ENCODE measurements at places on chromosomes 7 and 10.

- no peak for DNase-seq
Observed at GRCh38 chr7:127393368-127394058, 1.0 kb upstream of the ZNF800 start.

GRCh38 chr10:97939446-97939990, 89.9 kb downstream of the GOLGA7B start:
- no peak for DNase-seq

DNA sequence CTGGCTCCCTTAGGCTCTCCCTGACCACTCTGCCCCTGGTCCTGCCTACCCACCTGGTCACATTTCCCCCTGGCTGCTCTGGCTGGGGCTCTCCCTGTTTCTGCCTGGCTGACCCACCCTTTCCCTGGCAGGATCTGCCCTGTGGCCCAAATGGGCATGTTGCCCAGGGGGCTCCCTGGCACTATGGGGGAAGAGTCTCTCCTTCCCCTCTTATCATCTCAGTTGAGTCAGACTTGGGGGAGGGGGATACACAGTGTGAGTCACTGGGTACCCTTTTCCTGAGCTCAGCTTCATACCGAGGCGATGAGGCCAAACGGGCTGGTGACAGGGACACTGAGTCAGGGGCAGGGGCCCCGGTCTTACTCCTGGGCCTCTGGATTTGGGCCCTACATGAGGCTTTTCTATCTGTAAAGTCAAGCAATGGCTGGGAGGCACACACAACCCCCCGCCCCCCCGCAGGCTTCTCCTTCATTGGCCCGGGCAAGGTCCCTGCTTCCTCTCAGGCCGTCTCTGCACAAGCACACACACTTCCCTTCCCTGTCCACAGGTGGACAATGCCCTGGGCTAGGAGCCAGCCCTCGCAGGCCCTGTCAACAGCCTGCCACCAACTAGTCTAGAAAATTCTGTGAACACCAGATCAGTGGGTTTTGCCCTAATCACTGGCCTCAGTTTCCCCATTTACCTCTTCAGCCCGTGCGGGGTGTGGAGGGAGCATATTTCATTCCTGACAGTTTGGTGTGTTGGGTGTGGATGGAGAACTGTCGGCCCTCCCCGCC, 627 bp upstream of the FLNC start:
- no peak for DNase-seq

- no peak for DNase-seq
Observed at GRCh38 chr10:70374775-70375614, 7.4 kb downstream of the LRRC20 start.

GRCh38 chr7:75772081-75773077, at the start of gene CCL26:
Gene CCL26, minus strand, starts transcription at chr7:75772211. Its CDS starts 35 bp downstream, at chr7:75772176.
- DNase-seq = no peak

DNA sequence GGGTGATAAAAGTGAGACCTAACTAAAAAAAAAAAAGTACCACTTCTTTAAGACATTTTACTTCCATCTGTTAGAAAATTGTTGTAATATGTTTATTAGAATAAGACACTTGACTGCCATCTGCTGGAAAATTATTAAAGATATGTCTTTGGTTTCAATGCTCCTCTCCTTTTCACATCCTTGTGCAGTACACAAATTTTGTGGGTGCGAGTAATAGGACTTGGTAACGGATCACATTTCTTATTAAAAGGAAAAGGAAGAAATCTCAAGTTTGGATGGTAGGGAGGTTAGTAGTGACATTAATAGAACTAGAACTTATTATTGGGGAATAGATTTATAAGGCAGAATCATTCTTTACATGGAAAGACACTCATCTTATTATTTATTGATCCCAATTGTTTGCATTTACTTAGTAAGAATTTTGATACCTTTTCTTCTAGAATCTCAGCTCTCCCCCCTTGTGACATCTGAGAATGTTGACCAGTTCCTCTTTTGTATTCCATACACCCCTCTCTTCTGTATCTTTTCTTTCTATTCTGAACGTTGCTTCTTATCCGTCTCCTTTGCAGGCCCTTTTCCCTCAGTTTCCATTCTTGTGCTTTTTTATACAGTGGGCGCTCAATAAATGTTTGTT, 43.0 kb upstream of the RPA3 start:
- DNase-seq = no peak

DNA sequence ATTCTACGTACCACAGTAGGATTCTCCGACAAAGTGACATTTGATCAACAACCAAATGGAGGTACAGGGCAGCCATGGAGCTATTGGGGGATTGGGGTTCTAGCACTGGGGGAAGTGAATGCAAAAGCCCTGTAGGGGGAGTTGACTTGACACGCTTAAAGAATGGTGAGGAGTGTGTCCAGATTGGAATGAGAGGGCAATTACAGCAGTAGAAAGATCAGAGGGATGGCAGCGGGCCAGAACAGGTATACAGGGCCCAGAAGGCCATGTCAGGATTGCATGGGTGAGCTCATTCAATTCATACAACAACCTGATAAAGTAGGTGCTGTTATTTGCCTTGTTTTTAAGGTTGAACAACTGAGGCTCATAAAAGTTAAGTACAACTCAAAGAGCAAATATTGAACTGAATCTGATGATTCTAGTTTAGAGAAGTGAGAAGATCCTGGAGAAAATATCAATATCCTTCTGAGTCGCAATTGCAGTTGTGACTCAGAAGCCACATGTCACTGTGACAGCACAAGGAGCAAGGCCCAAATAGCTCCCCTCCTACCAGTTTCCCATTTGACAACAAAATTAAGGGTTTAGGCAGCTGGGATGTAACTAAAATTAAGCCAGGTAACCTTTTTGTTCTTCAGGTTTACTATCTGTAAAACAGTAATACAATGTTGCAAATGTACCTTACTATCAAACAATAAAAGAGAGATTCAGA, 28.0 kb upstream of the CTTNBP2 start:
- DNase-seq = no peak

- DNase-seq = no peak
Observed at GRCh38 chr7:7789551-7789988, 71.2 kb upstream of the RPA3 start.

- no peak for DNase-seq
Observed at GRCh38 chr10:66151346-66151745, 774.5 kb upstream of the LRRTM3 start.

DNA sequence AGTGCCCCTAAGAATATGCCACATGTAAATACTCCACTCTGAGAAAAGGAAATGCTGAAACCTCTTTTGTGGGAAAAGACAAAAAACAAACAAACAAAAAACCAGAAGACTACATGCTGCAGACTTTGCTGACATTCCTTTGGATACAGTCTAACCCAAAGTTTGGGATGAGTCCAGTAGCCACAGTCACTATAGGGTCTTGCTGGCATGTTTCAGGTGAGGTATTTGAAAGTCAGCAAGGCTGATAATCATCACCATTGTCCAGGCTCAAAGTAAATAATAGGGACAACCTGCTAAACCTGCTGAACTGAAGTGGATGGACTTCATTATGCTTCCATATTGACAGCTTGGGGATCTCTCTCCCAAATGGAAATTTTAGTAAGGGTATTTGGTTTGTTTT, 1087.0 kb upstream of the LRRTM3 start:
- DNase-seq = no peak

GRCh38 chr7:140738280-140738679, 41.8 kb downstream of the NDUFB2 start:
- DNase-seq = no peak

DNA sequence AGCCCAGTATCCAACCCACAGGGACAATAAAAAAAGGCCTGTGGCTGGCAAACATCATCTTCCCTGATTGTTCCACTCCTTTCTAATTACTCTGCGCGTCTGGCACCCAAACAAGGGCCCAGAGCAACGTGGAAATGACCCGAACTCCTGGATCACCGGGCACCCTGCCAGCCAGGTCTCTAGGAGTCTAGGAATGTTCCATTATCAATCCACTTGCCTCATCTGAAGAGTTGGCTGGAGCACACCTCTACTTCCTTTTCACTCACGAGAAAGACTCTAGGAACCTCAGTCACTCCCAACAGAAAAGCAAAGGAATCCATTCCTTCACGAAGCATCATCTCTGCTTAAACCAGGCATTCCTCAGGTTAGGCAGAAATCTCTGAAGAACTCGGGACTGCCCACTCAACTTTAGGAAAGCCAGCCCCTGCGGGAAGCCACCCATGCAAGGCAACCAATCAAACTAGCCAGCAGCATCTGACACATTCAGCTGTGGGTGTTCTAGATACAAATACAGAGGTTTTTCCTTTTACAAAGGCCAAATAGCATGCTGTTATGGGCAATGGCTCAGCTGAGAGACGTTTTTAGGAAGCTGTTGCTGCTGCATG, 37.7 kb downstream of the ATXN7L1 start:
- no peak for DNase-seq

DNA sequence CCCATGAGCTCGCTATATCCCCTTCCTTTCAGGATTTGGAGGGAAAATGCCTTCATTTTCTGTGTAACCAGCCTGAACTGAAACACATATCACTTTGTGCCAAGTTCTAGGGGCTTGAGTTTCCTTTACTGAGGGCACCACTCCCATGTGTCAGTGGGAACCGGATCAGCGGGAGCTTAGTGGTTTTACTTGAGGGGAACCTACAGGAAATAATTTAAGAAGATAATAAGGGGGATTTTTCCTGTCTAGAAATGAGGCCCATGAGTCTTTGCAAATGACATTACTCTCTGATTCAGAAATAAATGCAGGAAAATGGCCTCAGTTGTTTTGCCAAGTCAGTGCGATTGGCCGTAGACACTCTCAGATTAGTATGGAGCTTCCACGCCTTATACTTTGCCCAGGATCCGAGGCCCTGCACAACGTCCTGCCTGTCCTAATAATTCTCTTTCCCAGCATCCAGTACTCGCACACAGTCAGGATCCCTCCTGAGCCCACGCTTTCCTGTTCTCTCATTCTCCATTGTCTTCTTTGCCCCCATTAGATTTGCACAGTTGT, 86.4 kb upstream of the LYZL1 start:
- no peak for DNase-seq

DNA sequence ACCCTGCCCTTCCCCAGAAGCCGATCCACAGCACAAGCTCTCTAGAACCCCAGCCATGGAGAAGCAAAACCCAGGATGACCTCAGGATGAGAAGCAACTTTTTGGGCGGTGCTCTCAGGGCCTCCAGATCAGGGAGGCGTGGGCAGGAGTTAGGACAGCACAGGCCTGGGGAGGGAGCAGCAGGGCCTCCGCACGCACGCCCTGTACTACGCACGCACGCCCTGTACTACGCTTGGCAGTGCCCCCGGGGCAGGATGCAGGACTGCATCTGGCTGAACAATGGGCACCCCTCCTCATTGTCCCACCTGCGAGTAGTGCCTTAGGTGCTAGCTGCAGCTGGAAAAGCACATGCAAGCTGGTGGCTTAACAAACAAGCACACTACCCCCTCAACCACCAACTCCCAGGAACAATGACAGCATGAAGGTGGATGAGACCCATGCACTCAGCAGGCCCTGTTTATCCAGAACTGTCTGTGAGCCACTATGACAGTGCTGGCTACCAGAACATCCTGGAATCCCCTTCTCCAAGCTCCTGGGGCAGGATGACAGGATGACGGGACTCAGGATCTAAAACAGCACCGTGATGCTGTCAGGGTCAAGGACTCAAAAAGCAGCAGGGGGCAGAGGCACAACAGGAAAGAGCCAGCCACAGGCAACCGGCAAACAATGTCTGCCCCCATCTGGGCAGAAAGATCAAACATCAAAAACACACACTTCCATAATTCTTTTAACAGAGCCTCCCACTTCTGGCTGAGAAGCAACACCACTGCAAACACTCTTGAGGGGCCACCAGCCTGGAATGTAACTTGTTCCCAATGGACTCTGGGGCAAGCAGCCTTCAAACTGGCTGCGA, 11.8 kb downstream of the PODXL start:
- no peak for DNase-seq

GRCh38 chr10:82934429-82934828, 1059.4 kb downstream of the NRG3 start:
- DNase-seq = no peak

DNA sequence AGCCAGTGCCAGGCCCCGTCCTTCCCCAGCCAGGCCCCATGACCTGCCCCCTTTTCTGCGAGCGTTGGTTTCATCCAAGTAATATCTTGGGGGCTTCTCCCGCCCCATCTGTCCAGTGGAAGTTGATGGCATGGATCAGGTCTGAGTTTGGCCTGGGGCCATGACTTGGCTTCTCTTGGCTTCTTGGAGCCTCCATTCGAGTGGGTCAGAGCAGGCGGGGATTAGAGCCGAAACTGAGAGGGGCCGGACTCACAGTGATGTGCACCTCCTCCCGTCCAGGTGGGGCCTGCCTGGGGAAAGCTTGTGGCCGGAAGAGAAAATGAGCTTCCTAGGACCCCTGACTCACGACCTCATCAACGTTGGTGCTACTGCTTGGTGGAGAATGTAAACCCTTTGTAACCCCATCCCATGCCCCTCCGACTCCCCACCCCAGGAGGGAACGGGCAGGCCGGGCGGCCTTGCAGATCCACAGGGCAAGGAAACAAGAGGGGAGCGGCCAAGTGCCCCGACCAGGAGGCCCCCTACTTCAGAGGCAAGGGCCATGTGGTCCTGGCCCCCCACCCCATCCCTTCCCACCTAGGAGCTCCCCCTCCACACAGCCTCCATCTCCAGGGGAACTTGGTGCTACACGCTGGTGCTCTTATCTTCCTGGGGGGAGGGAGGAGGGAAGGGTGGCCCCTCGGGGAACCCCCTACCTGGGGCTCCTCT, 15.1 kb upstream of the LIMK1 start:
- DNase-seq = no peak

- no peak for DNase-seq
Observed at GRCh38 chr10:92695679-92696605, 6.2 kb downstream of the HHEX start.

DNA sequence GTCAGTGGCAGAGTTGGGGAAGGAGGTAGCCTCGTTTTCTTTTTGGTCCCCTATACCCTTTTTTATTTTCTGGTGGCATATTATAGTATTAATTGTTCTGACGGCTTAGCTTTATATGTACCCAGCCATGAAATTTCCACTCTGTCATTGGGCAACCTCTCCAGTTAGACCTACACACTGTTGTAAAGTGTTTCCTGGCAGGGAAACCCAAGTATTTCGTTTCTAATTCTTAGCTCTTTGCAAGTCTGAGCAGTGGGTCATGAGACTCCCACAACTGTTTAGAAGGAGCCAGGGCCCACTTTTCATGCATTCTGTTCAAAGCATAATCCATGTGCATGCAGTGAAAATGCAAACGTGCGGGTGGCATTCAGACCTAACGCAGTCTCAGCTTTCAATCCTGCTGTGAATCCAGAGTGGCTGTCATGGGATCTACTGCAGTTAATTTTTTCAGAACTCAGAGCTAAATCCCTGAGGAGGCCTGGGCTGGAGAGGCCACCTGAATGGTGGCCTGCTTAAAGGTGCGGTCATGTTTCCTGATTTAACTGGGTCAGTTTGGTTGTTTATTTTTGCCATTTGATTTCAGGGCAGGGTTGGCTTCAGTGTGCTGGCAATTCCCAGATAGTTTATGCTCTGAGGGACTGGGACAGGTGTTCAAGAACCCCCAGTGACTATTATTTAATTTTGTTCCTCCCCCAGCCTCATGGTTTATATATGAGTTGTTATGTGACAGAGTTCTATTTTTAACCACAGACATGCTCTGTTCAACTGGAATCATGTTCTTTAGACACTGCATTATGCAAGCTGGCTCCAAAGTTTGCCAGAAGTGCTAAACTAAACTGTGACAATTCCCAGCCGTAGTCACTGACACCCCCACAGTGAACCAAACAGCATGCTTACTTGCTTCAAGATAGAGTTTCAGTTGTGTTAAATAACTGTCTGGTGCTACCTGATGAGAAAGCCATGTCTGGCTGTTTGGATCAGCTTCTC, 27.4 kb upstream of the SYPL1 start:
- no peak for DNase-seq

- no peak for DNase-seq
Observed at GRCh38 chr7:142925413-142925812, 8.1 kb downstream of the TRPV5 start.

- DNase-seq = no peak
Observed at GRCh38 chr7:5598261-5598761, 174.7 kb upstream of the TNRC18 start.

GRCh38 chr10:12589791-12590190, 240.4 kb downstream of the CAMK1D start:
- no peak for DNase-seq
